ENCODE measurements at places on chromosomes 11 and 22. TPM values are rescaled to one million over a fixed set of nuclear protein-coding genes. Genes with fewer than 3 reads are reported as not detected.

The FAM168A gene
- polyA plus RNA-seq, result 11.0 TPM

The TMA7B gene
- 1.5 TPM for polyA plus RNA-seq

The SGSM1 gene
- polyA plus RNA-seq, result 1.3 TPM

The DENND5A gene
- polyA plus RNA-seq, result 66.5 TPM

The CREB3L1 gene
- not detected for polyA plus RNA-seq

The CRYAB gene
- not detected for polyA plus RNA-seq

The KDM4E gene
- polyA plus RNA-seq, result not detected

The PNPLA3 gene
- 0.15 TPM for polyA plus RNA-seq

The EXPH5 gene
- 0.12 TPM for polyA plus RNA-seq

The NFAM1 gene
- 0.29 TPM for polyA plus RNA-seq

The EMID1 gene
- polyA plus RNA-seq, result 0.19 TPM

The MMP7 gene
- not detected for polyA plus RNA-seq

The MYH9 gene
- polyA plus RNA-seq, result 130 TPM

The DERL3 gene
- polyA plus RNA-seq, result 98.8 TPM

The OR51V1 gene
- polyA plus RNA-seq, result not detected

The VPREB1 gene
- 1.2 TPM for polyA plus RNA-seq

The SLC22A9 gene
- not detected for polyA plus RNA-seq

The ADM2 gene
- polyA plus RNA-seq, result 0.67 TPM

The IL17REL gene
- 0.09 TPM for polyA plus RNA-seq

The MYO7A gene
- polyA plus RNA-seq, result 0.03 TPM

The RFPL2 gene
- polyA plus RNA-seq, result 0.09 TPM

The VPREB3 gene
- 461 TPM for polyA plus RNA-seq

The SYT12 gene
- not detected for polyA plus RNA-seq

The CDC42EP1 gene
- polyA plus RNA-seq, result 0.22 TPM

The GRIA4 gene
- not detected for polyA plus RNA-seq

The PGA5 gene
- polyA plus RNA-seq, result not detected

The HSPB2 gene
- polyA plus RNA-seq, result not detected

The CDC42EP2 gene
- polyA plus RNA-seq, result 0.69 TPM

The C22orf42 gene
- polyA plus RNA-seq, result not detected

The FLRT1 gene
- polyA plus RNA-seq, result not detected

The CPSF7 gene
- polyA plus RNA-seq, result 59.7 TPM

The DEUP1 gene
- polyA plus RNA-seq, result not detected

The NXPE1 gene
- polyA plus RNA-seq, result not detected

The CCDC116 gene
- 0.29 TPM for polyA plus RNA-seq

The SPI1 gene
- polyA plus RNA-seq, result 119 TPM

The WNT11 gene
- not detected for polyA plus RNA-seq

The SYCE3 gene
- polyA plus RNA-seq, result not detected

The IRAG1 gene
- polyA plus RNA-seq, result 0.49 TPM

The NRIP3 gene
- polyA plus RNA-seq, result 1.1 TPM

The E2F8 gene
- 0.24 TPM for polyA plus RNA-seq
